ENCODE measurements at places on chromosomes 13 and 19.
A peak's percentile ranks its signal among the peaks of the same experiment; 100 is the strongest.

DNA sequence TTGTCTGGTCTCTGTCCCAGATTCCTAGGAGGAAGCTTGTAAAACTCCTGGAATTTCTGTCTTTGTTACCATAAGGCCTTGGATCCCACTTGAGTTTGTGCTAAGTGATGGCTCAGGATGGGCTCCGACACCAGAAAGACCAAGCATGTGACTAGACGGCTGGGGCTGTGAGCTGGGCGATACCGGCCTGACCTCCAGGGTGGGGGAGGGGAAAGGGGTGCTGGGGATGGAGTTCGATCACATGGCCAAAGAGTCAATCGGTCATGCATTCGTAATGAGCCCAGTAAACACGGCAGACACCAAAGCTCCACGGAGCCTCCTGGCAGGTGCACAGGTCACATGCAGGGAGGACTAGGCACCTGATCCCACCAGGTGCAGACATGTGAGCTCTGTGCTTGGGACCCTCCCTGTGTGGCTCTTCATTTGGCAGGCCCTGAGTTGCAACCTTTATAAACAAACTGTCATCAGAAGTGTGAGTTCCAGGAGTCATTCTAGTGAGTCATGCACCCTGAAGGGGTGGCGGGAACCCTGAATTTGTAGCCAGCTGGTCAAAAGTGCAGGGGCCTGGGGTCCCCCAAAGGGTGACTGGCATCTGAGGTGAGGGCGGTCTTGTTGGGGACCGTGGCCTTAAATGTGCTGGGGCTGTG, 27.1 kb downstream of the ELAVL1 start:
- DNase-seq, result no peak

DNA sequence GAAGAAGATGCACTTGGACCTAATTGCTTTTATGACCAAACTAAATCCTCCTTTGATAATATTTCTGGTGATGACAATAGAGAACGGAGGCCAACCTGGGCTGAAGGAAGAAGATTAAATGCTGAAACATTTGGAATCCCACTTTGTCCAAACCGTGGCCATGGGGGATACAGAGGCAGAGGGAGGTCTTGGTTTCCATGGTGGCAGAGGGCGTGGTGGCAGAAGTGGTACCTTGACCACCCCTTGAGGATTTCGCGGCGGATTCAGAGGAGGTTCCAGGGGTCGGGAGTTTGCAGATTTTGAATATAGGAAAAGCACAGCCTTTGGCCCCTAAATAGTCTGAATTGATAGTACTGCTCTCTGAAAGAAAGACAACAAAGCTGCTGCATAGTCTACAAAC, 7.2 kb upstream of the LILRB3 start:
- no peak for DNase-seq

DNA sequence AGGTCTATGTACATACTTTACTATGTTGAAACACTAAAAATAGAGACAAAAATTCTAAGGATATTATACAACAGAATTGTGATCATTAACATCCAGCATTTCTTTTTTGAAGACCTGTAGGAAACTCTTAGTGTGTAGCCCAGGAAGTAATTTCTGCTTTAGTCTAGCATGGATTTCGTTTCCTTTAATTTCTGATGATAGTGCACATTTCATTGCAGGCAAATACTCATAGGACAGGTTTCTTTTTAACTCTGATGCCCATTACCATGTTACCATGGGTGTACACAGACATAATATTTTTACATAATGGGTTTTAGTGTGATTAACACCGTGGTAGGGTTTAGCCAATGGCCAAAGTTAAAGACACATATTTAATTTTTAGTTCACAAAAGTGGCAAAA, 27.1 kb downstream of the LIG4 start:
- DNase-seq, result no peak

GRCh38 chr13:52749419-52749818, 9.8 kb upstream of the CNMD start:
- no peak for DNase-seq

DNA sequence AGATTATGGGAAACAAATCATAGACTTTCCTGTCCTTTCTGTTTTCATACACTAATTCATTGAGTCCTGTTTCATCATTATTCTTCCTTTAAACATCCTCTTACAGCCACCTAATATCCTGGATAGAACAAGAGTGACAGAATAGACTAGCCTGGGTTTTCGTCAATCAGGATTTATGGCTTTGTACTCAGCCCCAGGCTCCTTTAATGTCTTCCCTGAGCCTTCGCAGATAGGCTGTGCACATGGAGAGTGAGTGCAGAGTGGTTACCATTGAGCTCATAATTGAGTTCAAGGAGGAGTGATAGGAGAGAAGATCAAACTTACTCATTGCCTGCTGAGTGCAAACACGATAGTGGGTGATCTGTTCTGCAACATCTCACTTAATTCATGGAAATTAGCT, 304.9 kb downstream of the TDRD3 start:
- DNase-seq, result no peak

GRCh38 chr13:40992678-40993518, 26.2 kb downstream of the ELF1 start:
- DNase-seq, result no peak

GRCh38 chr19:35545855-35546381, 492 bp downstream of the TMEM147 start:
- DNase-seq, result peak; percentile 69

- DNase-seq, result no peak
Measured at GRCh38 chr19:35414442-35414841, 33.6 kb upstream of the FFAR2 start.

GRCh38 chr19:16942583-16942982, 53.8 kb downstream of the F2RL3 start:
- no peak for DNase-seq

DNA sequence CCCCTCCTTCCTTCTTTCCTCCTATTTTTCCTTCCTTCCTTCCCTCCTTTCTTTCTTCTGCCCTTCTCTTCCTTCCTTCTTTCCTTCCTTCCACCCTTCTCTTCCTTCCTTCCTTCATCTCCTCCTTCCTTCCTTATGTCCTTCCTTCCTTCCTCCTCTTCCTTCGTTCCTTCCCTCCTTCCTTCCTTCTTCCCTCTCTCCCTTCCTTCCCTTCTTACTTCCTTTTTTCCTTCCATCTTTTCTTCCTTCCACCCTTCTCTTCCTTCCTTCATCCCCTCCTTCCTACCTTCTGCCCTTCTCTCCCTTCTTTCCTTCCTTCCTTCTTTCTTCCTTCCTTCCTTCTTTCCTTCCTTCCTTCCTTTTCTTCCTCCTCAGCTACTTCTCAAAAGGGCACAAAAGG, 287.3 kb upstream of the ZNF507 start:
- DNase-seq, result no peak

- DNase-seq, result no peak
Measured at GRCh38 chr13:66483712-66484111, 746.4 kb downstream of the PCDH9 start.

- DNase-seq, result no peak
Measured at GRCh38 chr19:55463583-55464031, 944 bp downstream of the C19orf85 start.

DNA sequence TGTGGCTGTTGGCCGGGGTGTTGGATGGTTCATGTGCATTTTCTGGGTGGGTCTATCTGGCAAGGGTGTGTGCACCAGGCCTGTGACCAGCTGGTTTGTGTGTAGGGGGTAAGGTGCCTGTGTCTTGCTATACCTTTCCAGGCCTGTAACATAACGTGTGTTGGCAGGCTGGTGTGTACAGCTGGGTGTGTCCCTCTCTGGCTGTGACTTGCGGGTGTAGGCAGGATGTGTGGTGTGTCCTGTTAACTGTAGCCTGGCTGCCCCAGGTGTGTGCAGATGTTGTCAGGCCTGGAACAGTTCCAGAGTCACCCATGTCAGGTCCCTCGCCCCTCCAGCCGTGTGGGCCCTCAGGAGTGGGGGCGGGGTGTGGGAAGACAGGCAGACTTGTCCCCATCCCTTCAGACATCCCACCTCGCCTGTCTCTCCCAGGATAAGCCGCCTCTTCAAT, 9.8 kb downstream of the KCTD15 start:
- DNase-seq, result no peak

GRCh38 chr19:28405346-28405742, 807.6 kb downstream of the UQCRFS1 start:
- DNase-seq, result no peak

- DNase-seq, result no peak
Measured at GRCh38 chr13:59451236-59451635, 712.5 kb downstream of the DIAPH3 start.

- DNase-seq, result no peak
Measured at GRCh38 chr13:26810095-26810494, 49.5 kb upstream of the GPR12 start.

DNA sequence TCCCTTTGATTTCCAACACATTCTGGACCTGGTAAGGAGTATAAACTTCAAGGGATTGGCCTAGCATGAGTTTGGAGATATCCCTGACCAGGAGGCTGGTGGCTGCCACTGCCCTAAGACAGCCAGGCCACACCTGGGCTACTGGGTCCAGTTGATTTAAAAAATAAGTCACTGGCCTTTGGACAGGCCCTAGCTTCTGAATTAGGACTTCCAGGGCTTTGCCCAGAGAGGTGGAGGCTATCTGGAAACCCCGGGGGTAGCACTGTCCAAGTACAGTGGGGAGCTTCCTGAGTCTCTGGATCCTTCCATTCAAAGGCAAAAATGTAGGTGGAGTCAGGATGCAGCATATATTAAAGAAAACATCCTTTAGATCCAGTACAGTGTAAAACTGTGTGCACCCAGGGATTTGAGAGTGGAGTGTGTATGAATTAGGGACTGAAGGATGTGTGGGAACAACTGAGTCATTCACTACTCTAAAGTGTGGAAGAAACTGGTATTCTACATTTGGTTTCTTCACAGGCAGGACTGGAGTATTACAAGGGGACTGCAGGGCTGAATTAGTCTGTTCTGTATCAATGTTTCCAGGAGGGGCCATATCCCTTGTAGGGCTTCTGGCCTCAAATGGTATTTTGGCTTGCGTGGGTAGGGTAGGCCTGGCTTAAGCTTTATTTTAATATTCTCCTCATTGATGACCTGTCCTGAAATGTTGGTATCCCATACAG, 14.8 kb upstream of the FCGBP start:
- no peak for DNase-seq

DNA sequence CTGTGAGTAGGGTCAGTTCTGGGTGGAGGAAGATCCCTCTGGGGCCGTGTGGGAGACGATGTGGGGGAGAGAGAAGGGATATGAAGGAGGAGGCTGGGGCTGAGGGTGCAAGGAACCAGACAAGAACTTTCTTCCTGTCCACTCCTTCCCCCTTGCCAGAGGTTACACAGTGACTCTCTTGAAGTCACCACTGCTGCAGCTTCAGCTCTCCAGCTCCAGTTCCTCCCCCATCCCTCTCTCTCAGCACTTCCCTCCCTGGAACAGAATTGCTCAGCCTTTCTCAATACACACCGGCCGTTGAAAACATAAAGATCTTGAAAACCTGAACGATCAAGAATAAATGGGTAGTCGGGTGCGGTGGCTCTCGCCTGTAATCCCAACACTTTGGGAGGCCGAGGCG, 5.1 kb downstream of the ZSWIM9 start:
- no peak for DNase-seq

- no peak for DNase-seq
Measured at GRCh38 chr13:108830916-108831315, 201.5 kb downstream of the MYO16 start.

- no peak for DNase-seq
Measured at GRCh38 chr19:56137405-56137804, 3.7 kb upstream of the ZNF444 start.

DNA sequence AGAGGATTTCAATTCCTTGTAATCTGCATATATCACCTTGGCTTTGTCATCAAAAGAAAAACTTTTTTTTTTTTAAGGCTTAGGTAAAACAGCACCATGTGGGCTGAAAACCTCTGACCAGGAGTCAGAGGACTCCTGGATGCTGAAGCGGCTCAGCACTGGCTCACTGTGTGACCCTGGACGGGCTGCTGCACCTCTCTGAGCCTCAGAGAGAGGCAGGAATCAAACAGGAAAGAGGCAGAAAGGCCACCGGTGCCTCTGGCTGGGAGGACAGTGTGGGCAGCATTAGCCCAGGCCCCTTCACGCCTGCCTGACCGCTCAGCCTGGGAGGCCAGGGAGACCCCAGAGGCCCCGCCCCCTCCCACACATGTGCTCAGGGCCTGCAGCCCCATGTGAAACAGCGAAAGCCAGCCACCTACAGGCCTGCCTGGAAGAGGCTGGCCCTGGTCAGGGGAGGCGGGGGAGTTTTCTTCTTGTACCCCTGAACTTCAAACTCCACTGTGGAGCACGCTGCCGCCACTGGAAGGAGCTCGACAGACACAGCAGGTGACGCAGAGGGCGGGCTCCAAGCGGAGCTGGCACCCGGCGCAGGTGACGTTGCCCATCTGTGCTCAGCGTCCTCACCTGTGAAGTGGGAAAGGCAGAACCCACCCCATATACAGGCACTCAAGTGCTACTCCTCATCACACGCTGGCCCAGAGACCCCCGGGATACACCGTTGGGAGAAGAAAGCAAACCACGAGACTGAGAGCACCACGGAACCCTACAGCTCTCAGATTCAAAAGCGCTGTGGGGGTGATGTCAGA, 39.7 kb downstream of the MLLT1 start:
- no peak for DNase-seq

GRCh38 chr13:65882810-65883209, 1347.3 kb downstream of the PCDH9 start:
- no peak for DNase-seq

DNA sequence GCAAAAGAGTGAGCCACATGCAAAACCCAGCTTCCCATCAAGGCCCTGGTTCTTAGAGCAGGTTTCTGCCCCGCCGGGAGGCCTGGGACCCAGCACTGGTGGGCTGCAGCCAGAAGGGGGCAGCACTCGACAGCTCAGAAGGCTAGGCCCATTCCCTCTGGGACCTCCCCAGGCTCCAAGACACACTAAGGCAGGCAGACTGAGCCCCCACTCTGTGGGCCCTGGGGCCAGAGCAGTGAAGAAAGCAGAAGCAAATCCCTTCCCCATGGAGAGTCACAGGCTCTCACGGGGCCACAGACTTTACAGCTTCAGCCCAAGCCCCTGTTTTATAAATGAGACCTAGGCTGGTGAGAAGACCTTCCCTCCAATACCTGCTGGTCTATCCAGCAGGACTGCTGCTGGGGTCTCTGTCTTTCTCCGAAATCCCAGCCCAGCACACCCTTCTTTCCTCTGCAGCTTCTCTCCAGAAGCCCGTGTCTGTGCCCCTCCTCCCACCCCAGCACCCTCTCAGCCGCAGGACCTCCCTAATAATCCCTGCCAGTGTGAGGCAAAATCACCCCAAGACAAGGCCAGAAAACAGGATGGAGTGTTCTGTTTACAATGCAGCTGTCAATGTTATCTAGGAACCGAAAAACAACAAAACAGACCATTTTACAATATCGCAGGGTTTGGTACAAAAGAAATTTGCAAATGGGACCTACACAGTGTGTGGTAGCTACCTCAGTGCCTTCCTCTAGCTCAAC, 109.3 kb downstream of the ABCC4 start:
- DNase-seq, result peak; percentile 74

- DNase-seq, result no peak
Measured at GRCh38 chr13:108377646-108378206, 108.2 kb downstream of the TNFSF13B start.

- DNase-seq, result peak; percentile 57
Measured at GRCh38 chr19:33125929-33126388, 6.0 kb upstream of the WDR88 start.

DNA sequence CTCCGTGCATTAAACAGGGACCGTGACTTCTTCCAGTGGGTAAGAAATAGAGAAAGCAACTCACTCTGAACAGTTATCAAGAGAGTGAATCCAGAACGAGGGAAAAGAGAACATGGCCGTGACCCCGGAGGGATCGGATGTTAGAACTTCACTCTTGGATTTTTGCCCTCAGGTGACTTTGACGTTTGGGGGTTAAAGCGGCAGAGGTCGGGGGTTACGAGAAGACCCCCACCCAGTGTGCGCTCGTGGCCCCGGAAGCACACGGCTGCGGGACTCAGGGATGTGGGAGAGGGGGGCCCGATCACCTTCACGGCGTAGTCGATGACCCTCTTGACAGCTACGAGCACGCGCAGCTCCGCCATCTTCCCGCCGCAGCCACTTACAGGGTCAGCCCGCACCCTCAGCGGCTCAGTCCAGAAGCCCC, at the start of gene ETFB:
Gene ETFB (minus strand): TSS at position 424 of the 424 bp plus-strand sequence. CDS start 62 bp downstream, at position 362.
- DNase-seq, result no peak
